Mesangial cell (primary cell): ENCODE measurements at places on chromosomes 12 and 14. TPM values are rescaled to one million over a fixed set of nuclear protein-coding genes. Genes with fewer than 3 reads are reported as not detected.

Gene AQP2
- not detected in 2 replicates for total RNA-seq

Gene RARG
- 9.8 and 26.1 TPM in 2 replicates for total RNA-seq

Gene RND1
- total RNA-seq = 0.33 TPM in 1 of 2 replicates, not detected in the other

Gene GLT8D2
- total RNA-seq = 2.1 and 10.9 TPM in 2 replicates

Gene SDR9C7
- not detected in 2 replicates for total RNA-seq
